Stimulated activated CD4-positive, alpha-beta T cell treated with anti-CD3 and anti-CD28 coated beads, TNF-alpha, amount 100 ng/mL, for 4 hours (primary cell): ENCODE measurements at places on chromosomes 5 and 9.

DNA sequence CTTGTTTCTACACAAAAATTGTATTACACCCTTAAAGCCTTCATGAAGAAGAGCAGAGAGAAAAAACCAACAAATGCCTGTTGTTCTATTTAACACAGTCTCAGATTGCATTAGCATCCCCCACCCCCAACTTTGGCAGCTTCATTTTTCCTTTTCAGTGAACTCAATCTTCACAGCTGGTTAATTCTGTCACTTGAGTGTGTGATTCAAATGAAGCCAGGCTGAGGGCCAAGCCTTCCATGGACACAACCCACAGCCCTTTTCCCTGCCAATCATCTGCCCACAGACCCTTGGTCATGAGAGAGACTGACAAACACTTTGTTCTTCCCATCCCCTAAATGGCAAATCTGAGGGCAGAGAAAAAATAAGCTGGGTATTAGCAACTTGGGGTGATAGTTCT lies 217.5 kb upstream of the NMUR2 start:
- no peak for DNase-seq

- no peak for DNase-seq
Observed at GRCh38 chr5:132478366-132478871, 12.2 kb downstream of the IRF1 start.

- DNase-seq, result no peak
Observed at GRCh38 chr9:27280860-27281259, 16.1 kb downstream of the EQTN start.

DNA sequence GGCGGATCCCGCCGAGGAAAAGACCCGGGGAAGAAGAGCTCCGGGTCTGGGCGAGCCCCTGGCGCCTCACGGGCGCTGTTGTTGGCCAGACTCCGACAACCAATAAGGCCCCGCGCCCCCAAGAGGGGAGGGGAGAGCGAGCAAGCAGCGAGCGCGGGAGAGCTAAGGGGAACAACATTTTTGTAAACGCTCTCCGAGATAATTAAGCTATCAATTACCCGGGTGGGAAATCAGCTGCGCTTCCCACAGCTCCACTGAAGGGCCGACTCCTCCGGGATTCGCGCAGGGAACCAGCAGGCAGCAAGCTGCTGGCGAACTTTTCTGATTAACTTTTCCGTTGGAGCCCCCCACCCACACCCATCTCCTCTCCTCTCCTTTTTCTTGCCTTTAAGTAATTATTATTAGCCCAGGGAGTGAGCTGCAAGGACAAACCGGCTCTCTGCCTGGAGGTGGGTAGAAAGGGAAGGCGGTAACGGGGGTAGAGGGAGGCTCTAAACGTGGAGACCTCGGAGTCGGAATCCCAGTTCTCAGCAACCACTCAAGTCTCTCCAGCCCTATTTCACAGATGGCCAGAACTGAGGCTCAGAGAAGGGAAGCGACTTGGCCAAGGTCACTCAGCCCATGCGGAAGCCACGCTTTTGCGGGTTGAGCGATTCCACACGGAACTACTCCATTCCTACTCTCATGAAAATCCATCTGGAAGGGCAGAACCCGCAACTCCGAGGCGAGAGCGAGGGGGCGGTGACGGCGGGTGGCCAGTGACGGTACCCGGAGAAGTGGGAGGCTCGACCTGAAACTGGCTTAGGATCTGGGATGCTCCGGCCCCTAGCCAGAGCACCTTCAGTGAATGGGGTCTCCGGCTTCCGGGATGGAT lies 1.3 kb downstream of the ASTN2 start:
- DNase-seq, result no peak

- no peak for DNase-seq
Observed at GRCh38 chr5:166719991-166720390, 1571.5 kb upstream of the WWC1 start.

DNA sequence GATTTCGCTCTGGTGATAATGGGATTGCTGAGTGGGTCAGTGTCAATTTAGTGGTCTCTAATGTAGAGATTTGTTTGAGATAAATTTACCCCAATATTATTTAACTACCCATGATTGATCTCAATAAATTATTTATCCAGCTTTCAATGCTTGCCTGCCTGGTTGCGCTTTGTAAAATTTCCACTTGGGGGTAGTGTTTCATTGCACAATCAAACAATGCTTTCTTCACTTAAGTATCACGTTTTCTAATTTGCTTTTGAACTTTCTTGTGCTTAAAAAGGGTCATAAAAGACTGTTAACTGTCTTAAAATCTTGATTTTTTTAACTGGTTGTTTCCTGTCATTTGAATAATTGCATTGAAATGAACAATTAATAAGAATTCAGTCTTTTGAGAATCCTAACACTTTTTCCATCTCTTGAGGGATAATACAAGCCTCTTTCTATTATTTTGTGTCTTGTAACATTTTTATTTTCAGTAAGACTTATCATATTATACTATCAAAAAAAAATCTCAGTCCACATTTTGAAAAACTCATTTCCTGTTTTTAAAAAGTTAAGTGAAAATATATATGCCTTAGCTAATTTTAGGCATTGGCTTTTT lies 18.7 kb downstream of the HSD17B4 start:
- DNase-seq, result no peak

DNA sequence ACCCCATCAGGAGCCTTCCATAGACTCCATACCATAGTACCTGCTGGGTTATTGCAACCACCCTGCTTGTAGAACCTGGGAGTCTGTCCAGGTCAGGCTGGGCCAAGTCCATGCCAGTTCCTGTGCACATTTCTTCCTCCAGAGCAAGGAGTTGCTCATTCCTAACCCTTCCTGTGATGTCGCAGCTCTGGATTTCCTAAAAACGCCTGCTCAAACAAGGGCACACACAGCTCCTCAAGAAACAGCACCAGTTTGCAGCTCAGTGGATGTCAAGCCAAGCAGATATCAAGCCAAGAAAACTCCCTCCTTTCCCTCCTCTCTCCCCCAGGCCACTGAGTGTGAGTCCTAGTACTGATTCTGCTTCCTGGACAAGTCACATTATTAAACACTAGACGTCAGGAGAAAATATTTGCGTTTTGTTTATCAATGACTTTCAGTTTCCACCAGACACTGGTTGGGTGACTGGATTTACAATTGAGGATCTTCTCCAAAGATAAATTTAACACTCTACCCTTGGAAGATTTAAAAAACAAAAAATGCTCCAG lies 59.6 kb downstream of the SLC1A1 start:
- DNase-seq, result no peak

GRCh38 chr5:119465640-119466039 lies 13.3 kb downstream of the HSD17B4 start:
- no peak for DNase-seq

GRCh38 chr5:21834863-21835262 lies 1018.3 kb downstream of the CDH12 start:
- DNase-seq, result no peak

DNA sequence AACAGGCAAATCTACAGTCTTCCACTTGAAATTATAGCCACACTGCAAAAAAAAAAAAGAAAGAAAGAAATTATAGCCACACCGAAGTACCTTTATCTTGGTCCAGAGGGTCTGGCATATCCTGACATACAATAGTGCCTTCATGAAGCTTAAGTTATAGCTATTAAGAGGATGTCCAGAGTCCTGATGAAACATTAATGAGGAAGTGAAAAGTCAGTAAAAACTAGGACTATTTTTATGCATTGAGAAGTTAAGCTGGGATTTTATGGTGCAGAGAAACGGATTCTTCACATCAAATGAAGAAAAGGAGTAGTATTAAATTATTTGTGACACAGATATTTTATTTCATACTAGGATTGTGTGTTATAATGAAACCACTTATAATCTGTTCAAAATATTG lies 123.9 kb downstream of the SV2C start:
- DNase-seq, result no peak

DNA sequence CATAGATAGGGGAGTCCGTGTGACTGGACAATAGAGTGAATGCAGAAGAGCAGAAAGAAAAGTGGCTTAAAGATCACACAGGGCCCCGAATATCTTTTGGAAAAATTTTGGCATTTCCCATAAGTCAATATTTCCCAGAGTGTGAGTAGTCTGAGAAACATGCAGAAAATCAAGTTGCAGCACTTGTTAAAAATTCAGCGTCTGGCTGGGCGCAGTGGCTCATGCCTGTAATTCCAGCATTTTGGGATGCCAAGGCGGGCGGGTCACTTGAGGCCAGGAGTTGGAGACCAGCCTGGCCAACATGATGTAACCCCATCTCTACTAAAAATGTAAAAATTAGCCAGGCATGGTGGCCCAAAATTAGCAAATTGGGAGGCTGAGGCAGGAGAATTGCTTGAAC lies 227.0 kb downstream of the DRD1 start:
- no peak for DNase-seq

DNA sequence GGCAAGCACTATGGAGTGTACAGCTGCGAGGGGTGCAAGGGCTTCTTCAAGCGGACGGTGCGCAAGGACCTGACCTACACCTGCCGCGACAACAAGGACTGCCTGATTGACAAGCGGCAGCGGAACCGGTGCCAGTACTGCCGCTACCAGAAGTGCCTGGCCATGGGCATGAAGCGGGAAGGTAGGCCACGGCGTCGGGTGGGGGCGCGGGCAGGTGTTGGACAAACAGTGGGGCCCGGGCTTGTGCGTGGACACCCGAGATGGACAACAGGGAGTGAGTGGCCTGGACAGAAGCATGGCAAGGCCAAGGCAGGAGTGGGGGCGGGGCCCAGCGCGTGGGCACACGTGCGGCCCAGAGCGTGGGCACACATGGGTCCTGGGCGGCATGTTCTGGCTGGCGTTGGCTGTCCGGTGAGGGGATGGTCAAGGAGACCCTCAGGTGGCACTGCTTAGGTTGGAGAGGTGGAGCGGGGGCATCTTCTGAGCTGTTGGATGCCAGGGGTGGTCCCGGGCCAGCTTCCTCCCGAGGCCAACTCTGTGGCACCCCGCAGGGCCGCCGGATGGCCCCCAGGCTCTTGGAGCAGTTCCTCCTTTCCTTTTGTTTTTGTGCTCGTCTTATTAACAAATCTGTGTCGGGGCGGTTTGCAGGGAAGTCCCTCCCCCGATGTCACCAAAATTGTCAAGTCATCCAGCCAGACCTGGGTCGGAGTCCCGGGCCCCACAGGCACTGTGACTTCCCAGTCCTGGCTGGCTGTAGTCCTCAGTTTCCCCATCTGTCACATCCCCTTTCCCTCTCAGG lies 82.9 kb downstream of the RXRA start:
- no peak for DNase-seq

- peak; percentile 72 for DNase-seq
Observed at GRCh38 chr5:142713121-142713706, 27.3 kb upstream of the FGF1 start.

GRCh38 chr9:111599955-111600343 lies 502 bp upstream of the PTGR1 start:
- no peak for DNase-seq

- DNase-seq, result no peak
Observed at GRCh38 chr9:88322906-88323566, 65.2 kb upstream of the SPIN1 start.

DNA sequence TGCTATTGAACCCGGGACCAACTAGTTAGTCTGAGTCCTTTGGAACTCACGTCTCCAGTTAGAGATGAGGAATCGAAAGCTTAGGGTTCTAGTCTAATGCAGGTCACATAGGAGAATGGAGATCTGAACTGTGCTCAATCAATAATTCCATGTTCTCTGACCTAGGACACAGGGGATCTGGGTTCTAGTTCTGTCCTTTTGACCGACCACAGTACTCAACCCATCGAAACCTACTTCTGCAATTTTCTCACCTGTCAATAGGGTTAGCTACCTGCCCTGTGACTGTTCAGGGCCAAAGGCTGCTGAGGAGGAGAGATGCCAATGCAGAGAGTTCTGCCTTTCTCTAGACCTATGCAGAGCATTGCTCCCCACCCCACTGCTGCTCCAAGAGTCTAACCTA lies 187.7 kb downstream of the CDK5RAP2 start:
- DNase-seq, result no peak

DNA sequence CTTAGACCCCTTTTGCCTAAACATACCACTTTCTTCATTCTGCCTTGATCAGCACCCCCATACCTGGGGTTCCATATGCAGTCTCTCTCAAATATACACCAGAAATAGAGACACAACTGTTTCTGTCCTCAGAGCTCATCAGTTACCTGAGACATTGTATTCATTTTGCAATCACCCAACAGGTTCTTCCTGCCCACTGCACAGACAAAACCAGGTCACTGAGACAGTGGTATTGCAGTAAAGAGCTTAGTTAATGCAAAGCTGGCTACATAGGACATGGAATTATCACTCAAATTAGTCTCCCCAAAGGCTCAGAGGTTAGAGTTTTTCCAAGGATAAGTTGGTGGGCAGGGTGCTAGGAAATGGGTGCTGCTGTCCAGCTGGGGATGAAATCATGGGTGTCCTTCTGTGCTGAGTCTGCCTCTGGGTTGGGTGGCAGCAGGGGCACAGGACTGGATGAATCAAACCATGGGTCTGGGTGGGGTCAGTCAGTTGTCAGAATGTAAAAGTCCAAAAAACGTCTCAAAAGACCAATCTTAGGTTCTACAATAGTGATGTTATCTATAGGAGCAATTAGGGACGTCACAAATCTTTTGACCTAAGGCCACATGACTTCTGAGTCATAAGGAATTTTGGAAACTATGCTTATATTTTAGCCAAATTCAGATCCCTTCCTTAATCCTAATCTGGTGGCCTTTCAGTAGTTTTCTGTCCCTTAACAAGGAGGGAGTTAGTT lies 41.0 kb downstream of the KCNV2 start:
- DNase-seq, result no peak

DNA sequence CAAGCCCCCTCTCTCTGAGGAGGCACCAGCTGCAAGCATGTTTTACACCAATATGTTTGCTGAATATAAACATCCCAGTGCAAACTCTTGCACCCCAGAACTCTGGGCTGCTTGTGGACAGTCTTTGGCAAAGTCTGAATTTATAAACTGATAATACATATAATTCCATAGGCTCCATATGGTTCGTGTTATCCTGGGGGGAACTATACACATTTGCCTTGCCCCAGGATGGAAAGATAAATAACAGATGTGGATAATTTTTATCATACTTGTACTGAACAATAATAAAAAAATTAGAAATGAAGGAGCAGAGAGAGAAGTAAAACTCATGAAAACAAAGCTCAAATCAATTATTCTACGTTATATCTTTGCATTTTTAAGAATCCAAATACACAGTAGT lies 50.6 kb upstream of the GAS1 start:
- DNase-seq, result no peak

DNA sequence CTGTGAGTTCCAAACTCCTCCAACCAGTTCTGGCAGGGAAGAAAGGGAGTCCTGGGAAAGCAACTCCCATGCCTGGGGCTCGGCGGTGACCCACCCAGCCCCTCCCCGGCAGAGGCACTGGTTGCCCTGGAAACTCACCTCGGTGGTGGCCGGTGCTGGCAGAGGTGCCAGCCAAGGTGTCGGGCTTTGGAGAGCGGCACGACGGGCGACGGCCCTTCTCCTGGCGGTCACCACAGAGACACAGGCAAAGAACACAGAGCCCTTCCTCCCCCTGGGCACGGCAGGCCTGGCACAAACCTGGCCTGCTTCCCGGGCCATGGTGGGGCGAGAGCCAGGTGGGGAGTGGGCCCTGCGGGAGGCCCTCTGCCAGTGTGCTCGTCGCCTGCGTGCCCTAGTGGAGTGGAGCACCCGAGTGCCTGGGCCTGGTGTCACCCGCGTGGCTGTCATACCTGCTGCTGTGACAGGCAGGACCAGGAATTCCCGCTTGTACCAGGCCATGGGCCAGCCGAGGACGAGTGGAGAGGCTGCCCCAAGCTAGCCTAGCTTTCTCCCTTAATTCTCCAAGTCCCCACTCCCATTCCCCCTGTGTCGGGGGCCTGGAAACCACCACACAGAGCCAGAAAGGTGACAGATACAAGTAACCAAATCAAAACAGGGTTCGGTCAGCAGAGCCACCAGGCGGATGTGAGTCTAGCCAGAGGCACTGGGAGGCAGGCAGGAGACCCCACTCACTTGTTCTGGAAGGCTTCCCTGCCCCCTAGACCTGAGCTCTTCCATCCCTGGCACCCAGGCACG lies 8.2 kb upstream of the RALGDS start:
- DNase-seq, result no peak
